ENCODE measurements at places on chromosomes 4 and X.
A peak's percentile ranks its signal among the peaks of the same experiment; 100 is the strongest.

DNA sequence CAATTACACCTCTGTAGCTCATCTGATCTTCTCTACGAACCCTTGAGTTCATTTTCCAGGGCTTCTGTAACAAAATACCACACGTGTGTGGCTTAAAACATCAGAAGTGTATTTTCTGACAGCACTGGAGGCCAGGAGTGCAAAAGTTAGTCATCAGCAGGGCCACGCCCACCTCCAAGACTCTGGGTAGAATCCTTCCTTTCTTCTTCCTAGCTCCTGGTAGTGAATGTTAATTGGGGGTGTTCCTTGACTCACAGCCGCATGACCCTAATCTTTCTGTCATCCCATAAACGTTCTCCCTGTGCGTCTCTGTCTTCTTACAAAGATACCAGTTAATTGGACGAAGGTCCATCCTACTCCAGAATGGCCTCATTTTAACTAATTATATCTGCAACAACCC lies 115.0 kb downstream of the TRIML1 start:
- DNase-seq: no peak

DNA sequence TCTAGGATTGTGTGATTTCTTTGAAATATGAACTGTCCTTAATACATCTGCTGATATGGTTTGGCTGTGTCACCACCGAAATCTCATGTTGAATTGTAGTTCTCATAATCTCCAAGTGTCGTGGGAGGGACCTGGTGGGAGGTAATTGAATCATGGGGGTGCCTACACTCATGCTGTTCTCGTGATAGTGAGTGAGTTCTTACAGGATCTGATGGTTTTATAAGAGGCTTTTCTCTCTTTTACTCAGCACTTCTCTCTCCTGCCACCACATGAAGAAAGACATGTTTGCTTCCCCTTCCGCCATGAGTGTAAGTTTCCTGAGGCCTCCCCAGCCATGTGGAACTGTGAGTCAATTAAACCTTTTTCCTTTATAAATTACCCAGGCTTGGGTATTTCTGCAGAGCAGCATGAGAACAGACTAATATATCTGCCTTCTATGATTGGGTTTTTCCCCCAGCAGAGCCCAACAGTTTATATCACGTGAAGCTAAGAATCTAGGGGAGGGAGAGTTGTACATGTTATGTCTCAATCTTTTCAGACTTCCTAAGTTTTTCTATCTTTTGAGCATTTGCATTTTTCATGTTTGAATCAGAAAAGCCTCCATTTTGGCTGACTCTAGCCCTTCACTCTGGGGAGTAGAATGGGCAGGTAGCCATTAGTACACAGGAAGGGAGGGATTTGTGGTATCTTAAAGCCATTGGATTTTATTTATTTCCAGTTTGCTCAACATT lies 58.9 kb downstream of the PLAC1 start:
- DNase-seq: no peak

DNA sequence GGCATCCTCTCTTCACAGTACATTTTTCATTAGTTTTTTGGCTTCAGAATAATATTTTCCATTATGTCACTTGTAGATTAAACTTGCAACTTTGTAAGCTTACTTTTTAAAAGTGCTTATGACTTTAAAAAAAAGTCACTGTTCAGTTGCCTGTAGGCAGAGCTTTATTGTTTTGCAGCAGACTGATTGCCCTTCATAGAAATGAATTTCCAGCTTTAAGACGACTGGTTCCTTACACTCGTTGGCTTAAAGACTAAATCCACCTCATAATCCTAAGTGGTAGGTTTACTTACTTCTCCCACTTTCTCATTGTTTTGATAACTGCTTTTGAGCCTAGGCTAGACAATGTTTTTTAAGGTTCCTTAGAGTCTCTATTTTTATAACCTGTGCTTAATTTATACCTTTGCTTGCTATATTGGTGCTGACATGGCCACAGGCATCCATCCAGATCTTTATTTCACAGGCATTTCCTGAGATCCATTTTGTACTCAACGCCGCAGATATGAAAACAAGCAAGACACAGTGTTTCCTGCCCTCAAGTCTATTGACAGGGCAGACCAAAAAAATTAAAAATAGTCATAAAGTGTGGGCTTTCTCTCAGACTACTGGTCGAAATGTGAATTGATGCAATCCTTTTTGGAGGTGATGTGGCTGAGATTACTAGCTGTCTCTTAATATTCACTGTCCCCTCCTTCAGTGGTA lies 12.6 kb upstream of the IL13RA2 start:
- DNase-seq: no peak

DNA sequence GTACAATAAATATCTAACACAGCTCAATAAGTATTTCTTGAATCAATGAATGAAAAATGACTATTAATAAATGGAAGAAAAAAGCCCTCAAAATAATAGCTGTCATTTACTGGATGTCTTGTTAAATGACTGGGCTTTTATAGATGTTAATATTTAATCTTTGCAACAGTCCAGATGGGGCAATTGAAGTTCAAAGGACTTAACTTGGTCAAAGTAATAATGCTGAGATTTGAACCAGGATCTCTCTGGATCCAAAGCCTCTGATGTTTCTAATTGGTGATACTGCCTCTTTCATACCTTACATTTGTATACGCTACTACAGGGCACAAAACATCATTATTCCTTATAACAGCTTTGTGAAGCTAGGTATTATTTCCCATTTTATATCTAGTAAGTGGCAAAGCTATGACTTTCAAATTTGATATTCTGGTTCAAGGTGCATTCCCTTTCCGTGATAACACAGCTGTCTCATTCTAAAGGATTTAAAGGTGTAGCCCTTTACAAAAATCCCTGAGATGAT lies 72.6 kb downstream of the DCK start:
- DNase-seq: no peak

- no peak for DNase-seq
These were observed 34.5 kb downstream of the STBD1 start for GRCh38 chr4:76341063-76341462.

DNA sequence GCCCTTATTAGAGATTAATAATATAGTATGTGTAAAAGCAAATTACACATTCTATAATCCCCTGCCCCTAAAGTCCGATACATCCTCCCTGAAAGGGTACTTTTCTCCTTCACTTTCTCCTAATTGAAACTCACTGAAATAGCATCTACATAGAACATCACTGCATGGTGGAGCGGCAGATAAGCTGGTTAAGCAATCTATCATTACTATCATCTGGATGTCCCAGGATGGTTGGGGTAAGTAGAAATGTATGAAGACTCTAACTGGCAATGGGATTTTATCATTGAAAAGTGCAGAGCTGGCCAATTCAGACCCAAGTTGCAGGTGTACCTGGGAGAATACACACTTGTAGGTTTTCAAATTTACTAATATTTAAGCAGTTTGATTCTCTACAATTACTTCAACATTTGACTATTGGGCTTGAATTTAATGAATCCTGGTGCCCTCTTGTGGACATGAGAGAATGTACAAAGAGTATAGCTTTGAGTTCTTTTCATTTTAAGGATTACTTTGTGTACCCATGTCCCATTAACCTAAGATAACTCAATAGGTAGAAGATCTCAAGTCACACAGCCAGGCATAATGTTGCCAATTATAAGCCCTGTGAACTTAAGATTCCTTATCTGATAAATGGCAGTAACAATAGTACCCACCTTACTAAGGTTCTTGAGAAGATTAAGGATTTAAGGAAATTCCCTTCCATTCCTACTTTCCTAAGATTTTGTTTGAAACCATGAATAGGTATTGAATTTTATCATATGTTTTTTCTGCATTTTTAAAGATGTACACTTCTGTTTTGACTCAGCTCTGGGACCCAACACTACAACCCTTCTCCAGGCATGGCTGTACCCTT lies 69.8 kb downstream of the SHROOM3 start:
- DNase-seq: peak; percentile 47

GRCh38 chrX:29082558-29082957 lies 495.3 kb downstream of the IL1RAPL1 start:
- DNase-seq: no peak

GRCh38 chr4:123350191-123350544 lies 46.4 kb upstream of the SPRY1 start:
- no peak for DNase-seq

DNA sequence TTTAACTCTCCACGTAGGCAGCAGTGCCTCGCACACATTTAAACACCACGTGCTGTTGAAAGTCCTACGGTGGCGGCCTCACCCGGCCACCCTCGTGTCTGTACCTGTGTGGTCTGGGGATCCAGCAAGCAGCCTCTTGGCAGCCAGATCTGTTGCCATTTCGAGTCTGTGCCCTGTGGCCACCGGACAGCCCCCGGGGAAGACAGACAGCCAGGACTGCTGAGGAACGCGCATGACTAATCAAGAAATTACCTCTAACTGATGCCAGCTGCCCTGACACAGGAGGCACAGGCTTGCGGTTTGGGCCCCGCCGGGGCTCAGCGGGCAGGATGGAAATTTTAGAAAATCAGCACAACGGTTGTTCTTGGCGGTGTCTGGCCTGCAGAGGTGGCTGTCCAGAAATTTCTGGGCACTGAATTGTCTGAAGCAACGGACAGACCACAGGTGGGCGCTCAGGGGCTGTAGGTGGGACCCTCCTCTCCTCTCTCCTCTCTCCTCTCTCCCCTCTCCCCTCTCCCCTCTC lies 15.6 kb upstream of the ASMTL start:
- peak; percentile 70 for DNase-seq

GRCh38 chrX:57227691-57228090 lies 58.8 kb upstream of the FAAH2 start:
- no peak for DNase-seq

DNA sequence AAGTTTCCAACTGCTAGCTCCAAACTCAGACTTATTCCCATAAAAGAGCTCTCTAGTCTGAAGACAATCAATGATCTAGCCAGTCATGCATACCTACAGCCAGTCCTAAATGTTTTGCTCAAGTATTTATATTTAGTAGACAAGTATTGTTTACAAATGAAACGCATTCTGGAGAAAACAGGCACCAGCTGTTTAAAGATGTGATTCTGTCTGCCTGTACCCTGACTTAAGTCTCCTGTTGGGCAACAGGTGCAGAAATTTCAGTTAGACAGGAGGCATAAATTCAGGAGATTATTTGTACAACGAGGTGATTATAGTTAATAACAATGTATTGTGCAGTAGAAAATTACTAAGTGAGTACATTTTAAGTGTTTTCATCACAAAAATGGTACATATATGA lies 28.9 kb downstream of the LNX1 start:
- no peak for DNase-seq

Measured in GM20000 (cell line).